ENCODE measurements at places on chromosomes 13 and 19.

DNA sequence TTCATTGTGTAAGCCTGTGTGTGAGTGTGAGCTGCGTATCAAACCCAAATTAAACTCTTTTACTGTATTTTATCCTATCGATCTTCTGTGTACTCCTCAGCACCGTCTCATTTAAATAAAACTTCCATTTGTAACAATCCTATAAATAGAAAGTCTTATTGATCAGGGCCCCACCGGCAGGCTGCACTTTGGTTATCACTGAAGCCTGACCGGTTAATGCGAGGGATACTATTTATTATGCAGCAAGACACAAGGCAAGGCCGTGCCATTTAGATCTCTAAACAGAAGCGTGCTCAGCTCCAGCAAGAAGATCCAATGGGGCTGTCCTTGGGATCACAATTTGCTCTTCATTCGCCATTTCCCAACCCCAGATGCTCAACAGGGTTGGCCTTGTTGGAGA is 252.6 kb upstream of the TSHZ3 start:
- DNase-seq = no peak

- DNase-seq = no peak
Measured at GRCh38 chr13:66714795-66715194, 515.3 kb downstream of the PCDH9 start.

- DNase-seq = no peak
Measured at GRCh38 chr13:99299920-99300341, 7.3 kb downstream of the GPR183 start.

DNA sequence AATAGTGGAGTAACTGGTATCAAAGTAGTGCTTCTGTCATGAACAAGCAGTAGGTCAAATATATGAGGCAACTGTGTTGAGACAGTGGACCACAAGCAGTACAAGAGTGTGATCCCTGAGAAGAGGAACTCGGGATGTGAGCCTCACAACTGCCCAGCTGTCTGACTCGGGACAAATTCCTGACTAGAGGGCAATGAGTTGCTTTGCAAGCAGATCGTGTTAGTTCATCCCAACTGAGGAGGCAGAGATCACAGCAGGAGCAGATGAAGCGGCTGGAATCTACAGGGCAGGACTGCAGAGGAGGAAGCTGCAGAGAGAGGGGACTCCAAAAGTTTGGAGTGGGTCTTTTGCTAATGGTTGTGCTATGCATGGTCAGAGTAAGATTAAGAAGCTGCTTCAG is 741.1 kb downstream of the DIAPH3 start:
- no peak for DNase-seq

GRCh38 chr19:45798995-45799517 is 6.4 kb upstream of the DMWD start:
- DNase-seq = no peak

GRCh38 chr13:95155093-95155492 is 146.2 kb downstream of the ABCC4 start:
- no peak for DNase-seq

DNA sequence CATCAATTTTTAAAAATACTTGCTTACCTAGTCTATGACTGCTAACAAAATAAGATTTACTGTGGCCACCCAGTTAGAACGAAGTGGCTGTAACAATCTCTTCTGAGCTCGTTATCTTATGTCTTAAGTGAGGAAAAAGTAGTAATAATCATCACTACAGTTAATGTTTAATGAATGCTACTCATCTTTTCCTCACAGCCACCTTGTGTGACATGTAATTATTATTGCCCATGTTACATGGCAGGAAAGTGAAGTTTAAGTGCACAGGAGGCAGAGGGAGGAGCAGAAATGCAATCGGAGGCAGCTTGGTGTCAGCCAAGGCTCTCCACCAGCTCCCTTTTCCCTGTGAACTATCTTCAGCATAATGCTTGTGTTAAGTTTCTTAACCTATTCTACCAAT is 260.3 kb downstream of the B3GLCT start:
- no peak for DNase-seq

DNA sequence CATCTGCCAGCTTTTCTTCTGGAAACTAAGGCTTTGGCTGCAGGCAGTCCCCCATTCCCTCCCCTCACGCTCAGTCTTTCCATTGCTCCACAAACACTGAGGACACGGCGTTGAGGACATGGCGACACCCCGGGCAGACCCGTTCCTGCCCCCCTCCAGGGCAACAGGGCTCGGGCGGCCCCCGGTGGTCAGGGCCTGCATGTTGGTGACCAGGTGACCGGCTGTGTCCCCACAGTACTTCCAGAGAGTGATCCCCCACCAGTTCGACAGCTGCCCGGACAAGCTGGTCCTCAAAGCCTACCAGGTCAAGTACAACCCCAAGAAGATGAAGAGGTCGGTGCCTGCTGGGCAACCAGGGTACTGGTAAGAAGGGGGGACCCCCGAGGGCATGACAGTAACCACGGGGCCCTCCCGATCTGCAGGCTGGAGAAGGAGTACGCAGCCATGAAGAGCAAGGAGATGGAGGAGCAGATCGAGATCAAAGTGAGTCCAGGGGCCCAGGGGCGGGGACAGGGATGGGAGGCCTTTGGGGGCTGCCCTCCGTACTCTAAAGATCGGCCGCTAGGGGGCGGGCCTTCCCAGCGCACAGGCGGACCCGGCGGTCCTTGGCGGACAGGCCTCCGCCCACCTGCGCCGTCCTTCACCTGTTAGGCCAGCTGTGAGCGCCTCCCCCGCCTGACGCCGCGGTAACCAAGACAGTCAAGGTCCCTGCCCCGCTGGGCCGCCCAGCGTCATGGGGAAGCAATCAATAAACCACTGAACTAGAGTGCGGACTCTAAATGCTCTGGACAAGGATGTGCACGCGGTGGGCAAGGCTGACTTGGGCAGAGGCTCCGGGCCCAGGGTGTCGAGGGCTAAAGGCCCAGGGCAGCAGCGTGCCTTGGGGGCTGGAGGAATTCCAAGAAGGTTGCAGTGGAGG is 21.1 kb downstream of the PRR36 start:
- DNase-seq = peak; percentile 97

- DNase-seq = no peak
Measured at GRCh38 chr13:77981281-77981881, 62.8 kb upstream of the EDNRB start.

- DNase-seq = no peak
Measured at GRCh38 chr13:85557691-85558467, 241.3 kb downstream of the SLITRK6 start.

GRCh38 chr19:6279620-6279930 is 200 bp downstream of the MLLT1 start:
- no peak for DNase-seq

DNA sequence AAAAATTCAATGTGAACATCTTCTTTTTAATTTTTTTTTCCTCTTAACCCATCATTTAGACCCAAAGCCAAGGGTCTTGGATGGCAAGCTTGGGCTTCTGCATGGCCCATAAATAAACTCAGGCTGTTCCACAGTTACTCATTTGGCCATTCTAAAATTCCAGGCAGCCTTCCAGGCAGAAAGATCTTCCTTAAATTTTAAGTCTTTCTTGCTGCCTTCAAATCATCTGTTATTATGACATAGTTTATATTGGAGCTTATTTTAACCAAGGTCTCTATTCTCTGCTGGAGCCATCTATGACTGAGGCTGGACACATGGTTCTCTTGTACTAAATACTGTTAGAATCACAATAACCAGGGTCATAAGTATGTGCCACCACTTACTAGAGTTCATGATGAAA is 317.3 kb upstream of the MAB21L1 start:
- no peak for DNase-seq

DNA sequence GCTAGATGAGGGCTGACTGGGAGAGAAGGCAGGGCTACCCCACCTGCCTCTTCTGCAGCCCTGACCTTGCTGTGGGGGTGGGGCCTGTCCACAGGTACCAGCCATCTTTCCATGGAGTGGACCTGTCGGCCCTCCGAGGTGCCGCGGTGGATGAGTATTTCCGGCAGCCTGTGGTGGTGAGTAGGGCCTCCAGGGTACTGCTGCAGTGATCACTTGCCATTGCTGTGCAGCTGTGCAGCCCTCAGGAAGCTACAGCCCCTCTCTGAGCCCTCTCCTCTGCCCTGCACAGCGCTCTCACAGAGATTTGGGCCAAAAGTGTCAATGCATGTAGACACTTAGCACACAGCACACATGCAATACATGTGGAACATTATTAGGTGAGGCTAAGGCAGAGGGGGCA is 11.8 kb downstream of the YIPF2 start:
- DNase-seq = no peak

DNA sequence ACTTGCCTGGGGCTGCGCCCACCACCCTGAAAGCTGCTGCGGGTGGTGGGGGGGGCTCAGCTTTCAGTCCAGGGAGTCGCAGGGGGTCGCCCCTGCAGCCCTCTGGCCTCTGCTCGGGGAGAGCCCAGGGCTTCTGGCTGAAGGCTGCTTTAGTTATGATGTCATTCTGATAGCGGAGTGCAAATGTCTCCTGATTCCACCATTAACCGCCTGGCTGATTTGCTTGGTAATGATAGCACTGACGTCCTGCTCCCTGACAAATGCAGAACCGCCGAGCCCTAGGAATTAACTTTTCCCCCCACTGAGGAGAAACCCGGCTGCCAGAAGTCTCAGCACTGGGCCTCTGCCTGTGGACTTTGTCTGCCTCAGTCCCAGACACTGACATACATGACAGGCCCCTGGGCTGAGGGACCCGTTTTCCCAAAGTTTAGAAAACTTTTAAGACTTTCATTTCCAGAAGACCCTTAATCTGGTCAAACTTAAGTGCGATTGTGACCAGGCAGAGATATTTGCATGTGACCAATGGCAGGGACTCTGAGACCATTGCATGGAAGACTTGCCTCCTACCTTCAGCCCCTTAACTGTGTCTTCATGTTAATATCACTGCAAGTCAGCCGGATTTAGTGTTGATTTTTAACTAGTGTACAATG is 142.5 kb upstream of the ZNF536 start:
- DNase-seq = no peak

DNA sequence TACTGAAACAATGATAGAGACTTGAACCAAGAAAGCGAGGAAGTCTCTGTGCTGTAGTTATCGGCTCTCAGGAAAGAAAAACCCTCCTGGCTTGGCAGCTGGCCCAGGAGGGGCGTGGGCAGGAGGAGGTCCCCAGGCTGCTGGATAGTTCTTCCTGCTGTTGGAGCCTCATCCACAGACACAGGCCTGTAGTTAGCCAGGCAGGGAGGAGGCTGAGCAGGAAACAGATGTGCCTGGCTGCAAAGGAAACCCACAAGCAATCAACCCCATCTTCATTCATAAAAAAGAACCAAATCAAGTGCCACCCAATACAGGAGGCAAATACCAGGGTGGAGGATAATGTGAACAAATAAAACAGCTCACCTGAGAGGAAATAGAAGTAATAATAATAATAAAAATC is 86.2 kb downstream of the IRS2 start:
- no peak for DNase-seq

GRCh38 chr13:50711131-50711815 is 132.2 kb downstream of the DLEU7 start:
- no peak for DNase-seq

GRCh38 chr13:51523082-51523518 is 61.2 kb upstream of the WDFY2 start:
- DNase-seq = no peak

GRCh38 chr13:20231839-20232555 is at the start of gene GJB6:
GJB6 (minus strand) TSS chr13:20232319; CDS start chr13:20223480, 8,839 bp downstream.
- DNase-seq = no peak

GRCh38 chr13:42924344-42924743 is 67.7 kb downstream of the EPSTI1 start:
- no peak for DNase-seq

DNA sequence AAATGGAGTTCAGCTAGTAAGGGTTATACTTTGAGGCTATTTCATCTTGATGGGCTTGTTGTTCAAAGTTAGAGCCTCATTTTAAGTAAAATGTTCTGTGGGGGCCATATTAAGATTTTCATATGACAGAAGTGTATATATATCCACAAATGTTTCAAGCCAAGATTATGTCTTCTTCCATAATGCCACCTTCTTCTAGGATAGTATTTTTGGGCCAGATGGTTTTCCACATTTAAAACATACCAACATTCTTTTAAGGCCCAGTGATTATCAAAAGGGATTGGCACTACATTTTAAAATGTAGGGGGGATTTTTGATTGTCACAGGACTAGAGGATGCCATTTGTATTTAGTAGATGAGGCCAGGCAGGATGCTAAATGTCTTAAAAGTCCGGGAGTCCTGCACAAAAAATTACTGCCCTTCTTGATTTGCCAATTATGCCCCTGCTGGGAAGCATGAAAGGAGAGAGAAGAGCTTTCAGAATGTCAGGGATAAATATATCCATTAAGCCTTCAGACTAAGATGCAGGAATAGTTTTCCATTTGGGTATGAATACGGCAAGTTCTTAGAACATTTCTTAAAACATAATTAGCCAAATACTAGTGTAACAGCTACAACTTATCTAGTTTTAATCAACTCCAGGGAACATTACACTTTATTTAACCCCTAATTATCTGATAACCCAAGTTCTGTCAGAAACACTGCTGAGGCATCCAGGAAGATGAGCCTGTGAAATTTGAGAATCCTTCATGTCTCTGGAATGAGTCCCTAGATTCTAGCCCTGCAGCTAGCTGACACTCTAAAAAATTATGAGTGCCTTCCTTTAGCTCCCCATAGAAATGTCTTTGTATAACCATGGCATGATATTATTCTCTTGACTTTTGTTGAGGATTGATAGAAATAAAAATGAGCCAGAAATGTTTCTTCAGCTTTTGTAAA is 34.0 kb downstream of the ITM2B start:
- no peak for DNase-seq

GRCh38 chr19:39038098-39038497 is 5.7 kb upstream of the FBXO27 start:
- peak; percentile 41 for DNase-seq

- DNase-seq = no peak
Measured at GRCh38 chr13:33280923-33281322, 4.6 kb downstream of the STARD13 start.

- peak; percentile 51 for DNase-seq
Measured at GRCh38 chr13:26971990-26972887, 199.4 kb downstream of the USP12 start.

- DNase-seq = no peak
Measured at GRCh38 chr19:32324631-32325285, 20.7 kb upstream of the ZNF507 start.

GRCh38 chr19:16376649-16377048 is 52.0 kb downstream of the KLF2 start:
- no peak for DNase-seq

DNA sequence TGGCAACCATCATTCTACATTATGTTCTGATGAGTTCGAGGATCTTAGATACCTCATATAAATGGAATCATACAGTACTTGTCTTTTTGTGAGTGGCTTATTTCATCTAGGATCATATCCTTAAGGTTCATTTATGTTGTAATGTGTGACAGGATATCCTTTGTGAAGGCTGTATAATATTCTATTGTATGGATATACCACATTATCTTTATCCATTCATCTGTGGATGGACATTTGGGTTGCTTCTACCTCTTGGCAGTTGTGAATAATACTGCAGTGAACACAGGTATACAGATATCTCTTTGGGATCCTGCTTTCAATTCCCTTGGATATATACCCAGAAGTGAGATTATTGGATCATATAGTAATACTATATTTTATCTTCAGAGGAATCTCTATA is 33.2 kb upstream of the RFC3 start:
- DNase-seq = no peak
